Activated CD8-positive, alpha-beta memory T cell treated with anti-CD3 and anti-CD28 coated beads for 4 hours (primary cell): ENCODE measurements at places on chromosomes 4 and X.

DNA sequence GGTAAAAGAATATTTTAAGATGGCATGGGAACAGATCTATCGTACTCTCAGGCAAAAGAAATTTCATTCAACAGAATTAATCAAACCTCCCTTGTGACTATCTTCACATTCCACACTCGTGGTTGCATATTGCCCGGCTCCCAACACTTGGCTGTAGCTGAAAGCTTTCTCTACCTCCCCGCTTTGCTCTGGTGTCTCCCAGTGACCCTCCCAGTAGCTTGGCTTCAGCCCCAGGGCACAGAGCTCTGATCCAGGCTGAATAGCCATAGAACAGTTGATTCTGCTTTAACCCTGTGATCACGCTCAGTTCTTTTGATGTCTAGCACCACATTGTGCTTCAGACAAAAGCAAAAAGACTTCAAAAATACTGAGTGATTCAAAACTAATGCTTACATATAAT lies 24.6 kb downstream of the SLC7A11 start:
- no peak for DNase-seq

GRCh38 chrX:46268412-46268811 lies 276.8 kb downstream of the ZNF674 start:
- no peak for DNase-seq

GRCh38 chr4:54539500-54540029 lies 118.2 kb upstream of the KIT start:
- no peak for DNase-seq

- DNase-seq, result no peak
Observed at GRCh38 chr4:145720656-145721055, 40.7 kb downstream of the C4orf51 start.

DNA sequence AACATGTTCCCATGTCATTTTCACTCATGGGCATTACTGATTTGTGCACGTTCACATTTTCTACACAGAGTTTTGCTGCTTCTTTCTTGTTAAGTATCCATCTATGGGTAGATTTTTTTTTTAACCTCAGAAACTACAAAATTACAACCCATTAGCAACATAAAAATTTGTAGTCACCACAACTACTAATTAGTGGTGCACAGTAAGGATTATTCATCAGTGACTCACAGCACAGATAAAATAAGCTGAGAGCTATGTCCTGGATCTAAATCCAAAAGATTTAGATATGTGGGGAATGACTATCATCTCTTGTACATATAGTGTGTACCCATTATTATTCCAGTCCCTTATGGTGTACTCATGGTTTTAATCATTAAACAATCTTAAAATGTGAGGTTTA lies 19.7 kb upstream of the AMELX start:
- DNase-seq, result no peak

GRCh38 chr4:71198958-71199357 lies 139.9 kb upstream of the SLC4A4 start:
- DNase-seq, result no peak

DNA sequence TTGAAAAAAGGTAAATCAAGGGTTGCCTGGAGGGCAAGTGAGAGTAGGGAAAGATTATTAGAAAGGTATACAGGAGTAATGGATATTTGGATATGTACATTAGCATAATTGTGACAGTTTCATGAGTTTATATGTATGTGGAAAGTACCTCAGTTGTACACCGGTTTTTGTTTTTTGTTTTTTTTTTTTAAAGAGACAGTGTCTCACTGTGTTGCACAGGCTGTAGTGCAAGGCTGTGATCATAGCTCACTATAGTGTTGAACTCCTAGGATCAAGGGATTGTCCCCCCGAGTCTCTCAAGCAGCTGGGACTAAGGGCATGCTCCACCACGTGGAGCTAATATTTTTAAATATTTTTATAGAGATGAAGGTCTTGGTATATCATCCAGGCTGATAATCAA lies 15.3 kb upstream of the HPGD start:
- no peak for DNase-seq

GRCh38 chr4:121252224-121252806 lies 88.2 kb upstream of the TNIP3 start:
- DNase-seq, result no peak

DNA sequence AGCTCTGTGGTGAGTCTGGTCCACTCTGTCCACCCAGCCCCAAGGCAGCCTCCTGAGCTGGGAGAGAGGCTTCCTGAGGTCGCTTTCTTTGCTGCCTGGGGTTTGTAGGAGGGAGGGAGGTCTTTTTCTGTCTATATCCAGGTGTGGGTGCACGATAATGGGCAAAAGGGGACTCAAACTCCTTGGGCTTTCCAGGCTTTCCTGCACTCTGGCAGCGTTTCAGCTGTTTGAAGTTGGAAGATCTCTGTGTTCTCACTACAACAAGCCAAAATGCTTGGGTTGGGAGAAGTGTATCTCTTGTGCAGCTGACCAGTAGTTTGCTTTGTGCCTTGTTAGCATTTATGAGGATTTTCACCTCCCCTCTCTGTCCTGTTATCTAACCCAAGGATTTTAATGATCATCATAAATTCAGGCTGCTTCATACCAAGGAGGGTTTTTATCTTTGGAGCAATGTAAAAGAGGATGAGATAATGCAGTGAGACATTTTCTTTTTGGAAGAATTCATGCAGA lies 126.3 kb downstream of the REPS2 start:
- no peak for DNase-seq

DNA sequence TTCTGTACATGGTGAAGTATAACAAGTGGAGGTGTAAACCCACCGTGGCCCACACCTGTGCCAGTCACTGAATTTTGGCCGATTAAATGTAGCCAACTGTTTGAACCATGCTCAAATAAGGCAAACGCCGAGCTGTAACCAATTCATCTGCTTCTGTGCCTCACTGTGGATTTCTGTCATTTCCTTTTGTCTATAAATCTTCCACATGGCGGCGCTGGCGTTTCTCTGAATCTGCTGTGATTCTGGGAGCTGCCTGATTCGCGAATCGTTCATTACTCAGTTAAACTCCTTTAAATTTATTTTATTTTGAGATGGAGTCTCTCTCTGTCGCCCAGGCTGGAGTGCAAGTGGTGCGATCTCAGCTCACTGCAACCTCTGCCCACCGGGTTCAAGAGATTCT lies 19.2 kb downstream of the SUPT20HL2 start:
- no peak for DNase-seq

DNA sequence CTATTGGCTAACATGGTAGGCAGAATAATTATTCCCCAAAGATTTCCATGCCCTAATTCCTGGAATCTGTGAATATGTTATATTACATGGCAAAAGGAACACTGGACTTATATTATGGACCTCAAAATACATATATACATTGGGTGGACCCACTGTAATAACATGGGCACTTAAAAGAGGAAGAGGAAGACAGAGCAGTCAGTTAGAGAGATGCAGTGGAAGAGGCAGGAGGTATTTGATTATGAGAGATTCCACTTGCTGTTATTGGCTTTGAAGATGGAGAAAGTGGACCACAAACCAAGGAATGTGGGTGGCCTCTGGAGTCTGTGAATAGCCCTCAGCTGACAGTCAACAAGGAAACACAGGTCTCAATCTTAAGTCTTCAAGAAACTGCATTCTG lies 14.0 kb upstream of the ART3 start:
- no peak for DNase-seq

DNA sequence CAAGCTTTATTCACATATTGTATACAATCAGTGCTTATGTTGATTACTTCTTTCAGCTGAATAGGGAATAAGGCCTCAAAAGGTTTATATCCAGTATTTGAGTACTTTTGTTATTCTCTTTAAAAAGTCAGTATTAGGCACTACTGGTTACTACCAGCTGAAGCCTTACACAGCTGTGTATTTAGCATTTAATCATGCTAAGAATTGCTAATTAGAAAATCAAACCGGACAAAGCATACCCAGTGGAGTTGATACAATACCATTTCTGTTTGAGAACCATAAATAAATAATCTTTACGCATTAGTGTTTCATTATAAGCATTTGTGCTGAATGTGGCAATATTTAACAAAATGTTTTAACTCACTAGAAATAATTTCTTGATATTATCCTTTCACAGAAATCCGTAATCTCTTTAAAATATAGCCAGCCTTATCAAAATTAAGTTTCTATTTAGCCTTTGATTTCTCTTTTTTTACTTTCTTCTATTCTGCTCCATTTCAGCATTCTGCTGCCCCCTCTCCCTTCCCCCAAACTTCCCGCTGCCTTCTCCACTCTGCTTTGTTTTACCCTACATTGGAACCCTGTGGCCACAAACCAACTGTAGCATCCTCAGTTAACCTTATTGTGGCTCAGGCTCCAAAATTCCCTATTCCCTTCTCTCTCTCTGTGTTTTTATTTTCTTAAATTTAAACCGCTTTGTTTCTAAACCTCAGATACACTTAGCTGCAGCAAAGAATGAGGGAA lies 37.8 kb downstream of the UGT8 start:
- no peak for DNase-seq
